ENCODE measurements at places on chromosomes 7 and 10.

DNA sequence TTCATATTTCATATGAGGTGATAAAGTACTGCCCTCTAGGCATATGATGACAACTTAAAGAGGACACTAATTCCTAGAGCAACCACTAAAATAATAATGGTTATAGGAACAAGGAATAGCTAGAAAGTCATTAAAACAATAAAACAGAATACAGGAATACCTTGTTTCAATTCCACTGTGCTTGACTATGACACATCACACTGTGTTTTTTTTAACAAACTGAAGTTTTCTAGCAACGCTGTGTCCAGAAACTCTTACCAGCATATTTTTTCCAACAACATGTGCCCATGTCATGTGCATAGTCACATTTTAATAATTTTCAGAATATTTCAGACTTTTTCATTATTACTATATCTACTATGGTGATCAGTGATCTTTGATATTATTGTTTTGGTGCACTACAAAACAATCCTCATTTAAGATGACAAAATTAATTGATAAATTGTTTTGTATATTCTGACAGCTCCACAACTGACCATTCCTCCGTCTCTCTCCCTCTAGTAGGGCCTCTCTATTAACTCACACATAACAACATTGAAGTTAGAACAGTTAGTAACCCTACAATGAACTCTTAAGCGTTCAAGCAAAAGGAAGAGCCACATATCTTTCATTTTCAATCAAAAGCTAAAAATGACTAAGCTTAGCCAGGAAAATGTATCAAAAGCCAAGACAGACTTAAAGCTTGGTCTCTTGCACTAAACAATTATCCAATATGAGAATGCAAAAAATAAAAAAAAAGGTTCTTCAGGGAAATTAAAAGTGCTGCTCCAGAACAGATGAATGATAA lies 85.8 kb downstream of the SNX13 start:
- no peak for DNase-seq

- DNase-seq: no peak
Measured at GRCh38 chr10:75043256-75044131, 68.0 kb upstream of the SAMD8 start.

- DNase-seq: no peak
Measured at GRCh38 chr7:86785641-86786040, 141.9 kb downstream of the GRM3 start.

DNA sequence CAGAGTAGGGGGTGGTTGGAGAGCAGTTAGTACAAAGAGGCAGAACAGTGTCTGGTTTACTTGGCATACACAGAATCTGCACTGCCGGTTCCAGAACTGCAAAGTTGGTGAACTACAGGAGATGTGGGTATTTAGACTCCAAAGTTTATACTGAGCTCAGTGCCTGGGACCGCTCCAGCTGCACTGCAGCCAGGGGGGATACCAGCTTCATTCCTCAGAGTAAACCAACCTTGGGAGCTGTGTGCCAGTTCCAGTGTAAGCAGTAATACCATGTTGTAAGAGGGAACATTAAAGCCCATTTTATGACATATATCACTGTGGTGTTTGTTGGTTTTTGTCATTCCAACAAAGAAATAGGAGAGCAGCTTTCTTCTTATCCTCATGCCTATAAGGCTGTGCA lies 23.4 kb downstream of the LOXL4 start:
- DNase-seq: no peak

DNA sequence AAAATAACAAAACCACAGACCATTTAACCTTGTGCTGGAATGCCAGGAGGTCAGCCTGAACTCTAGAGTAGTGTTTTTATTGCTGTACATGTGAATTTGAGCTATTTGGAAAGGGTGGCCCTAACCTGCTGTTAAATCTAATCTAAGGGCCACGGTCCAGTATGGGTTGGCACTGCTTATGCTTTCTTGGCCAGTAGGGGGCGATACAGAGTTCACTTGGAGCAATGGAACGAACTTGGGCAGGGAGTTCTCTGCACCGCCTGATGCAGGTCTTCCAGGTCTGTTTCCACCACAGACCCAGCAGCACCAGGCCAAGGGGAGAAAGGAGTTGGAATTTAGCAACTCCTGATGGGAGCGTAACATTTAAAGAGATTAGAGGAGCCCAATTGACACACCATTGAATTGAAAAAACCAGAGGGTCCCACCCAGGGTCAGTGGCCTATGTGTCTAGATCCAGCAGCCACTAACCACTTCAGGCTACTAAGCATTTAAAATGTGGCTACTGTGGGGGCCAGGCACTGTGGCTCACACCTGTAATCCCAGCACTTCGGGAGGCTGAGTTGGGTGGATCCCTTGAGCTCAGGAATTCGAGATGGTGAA lies 75.7 kb upstream of the EFCAB10 start:
- DNase-seq: no peak

DNA sequence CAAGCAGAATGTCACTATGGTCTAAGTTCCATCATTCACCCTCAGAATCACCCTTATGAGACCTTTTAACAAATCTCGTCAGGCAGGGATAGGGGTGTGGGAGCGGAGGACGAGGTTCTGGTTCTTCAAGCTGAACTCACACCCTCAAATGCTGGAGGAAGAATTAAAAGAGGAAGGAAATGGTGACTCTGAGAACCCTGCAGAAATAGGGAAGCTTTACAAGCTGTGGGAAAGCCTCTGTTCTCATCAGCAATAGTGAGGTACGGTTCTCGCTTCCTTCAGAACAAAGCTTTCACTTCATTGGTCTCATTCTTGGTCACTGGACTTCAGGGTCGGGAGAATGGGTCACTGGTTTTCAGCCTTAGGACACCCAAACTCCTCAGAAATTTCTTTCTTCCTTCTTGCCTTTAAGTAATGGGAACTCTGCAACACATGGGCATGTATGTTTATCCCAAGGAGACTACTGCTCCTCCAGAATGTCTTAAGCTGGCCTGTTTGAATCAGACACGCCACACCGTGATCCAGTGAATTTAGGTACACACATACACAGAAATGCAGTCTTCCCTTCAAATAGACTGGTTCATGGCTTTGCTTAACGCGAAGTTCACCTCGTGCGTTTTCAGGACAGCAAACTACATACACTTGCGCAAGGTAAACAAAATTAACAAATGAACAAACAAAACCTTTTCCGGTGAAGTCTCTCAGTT lies 226.0 kb downstream of the SFMBT2 start:
- no peak for DNase-seq

DNA sequence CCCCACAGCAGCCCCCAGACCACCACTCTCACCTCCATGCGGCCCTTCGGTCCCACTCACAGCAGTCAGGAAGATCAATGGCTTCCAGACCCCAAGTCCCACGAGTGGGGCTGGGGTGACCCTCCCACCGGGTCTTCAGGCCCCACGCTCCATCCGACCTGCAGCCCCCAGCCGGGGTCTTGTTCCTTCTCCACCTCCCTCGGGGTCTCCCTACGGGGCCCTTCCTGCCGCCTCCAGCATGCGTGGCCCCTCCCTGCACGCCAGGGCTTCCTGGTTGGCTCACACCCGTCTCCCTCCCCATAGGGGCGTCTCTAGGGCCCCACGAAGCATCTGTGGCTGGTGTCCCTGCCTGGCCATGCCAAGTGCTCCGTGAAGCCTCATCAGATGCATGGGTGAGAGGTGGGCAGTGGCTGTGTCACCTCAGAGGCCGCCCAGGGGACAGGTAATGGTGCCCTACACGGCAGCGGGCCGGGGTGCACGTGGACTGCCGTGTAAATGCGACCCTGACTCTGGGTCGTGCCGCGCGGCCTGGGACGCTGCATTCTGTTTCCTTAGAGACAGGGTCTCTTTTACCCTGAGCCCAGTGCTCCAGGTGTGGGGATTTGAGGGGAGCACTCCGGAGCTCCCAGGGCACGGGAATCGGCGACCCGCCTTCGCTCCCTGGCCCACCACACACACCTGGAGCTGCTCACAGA lies 19.9 kb downstream of the ADAP1 start:
- DNase-seq: no peak

DNA sequence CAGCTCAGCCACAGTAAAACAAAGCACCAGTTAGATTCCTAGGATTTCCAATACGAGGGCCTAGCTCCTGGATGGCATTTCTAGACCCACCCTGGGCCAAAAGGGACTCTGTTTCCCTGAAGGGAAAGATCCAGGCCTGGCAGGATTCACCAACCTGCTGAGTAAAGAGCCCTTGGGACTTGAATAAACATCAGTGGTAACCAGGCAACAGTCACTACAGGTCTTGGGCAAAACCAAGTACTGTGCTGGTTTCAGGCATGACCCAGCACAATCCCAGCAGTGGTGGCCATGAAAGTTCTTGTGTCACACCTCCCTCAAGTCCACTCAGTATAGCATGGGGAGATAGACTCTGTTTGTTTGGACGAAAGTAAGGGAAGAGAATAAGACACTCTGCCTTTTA lies 31.0 kb upstream of the STARD3NL start:
- DNase-seq: no peak

DNA sequence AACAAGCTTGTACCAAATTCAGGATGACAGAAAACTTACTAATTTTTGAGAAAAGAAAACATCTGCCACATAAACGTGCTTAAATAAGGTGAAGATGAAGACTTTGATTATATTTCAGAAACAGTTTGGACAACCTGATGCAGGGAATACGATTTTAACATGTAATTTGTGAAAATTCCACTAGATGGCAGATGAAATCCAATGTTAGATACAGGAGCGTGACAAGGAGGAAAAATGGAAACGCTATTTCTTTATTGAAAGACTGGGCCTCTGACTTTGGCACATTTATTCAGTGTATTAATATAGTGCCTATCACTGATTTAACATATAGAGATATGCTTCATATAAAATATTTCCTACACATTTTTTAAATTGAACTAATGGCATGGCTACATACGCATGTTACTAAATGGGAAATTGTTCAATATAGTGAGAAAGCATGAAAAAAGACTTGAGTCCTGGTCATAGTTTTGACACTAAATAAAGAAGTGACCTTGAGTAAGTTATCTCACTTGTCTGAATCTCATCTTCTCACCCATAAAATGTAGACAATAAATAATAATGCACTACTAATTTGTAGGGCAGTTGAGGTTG lies 60.7 kb downstream of the CD36 start:
- peak; percentile 16 for DNase-seq

- DNase-seq: no peak
Measured at GRCh38 chr10:46558392-46559185, 2.1 kb upstream of the GPRIN2 start.

DNA sequence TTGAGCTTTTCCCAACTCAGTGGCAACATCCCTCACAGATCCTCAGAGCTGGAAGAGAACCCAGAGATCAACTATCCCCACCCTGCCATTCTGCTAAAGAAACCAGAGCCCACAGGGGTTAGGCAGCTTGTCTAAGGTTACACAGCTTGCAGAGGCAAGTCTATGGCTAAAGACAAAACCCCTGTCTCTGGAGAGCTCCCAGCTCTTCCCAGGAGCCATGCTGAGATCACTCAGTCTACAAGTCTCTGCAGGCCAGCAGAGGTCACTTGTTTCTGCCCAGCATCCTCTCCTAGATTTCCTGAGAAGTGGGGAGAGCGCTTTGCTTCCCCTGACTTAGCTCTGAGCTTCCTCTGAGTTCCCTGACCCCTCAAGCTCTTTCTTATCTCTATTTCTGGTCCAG lies 28.5 kb upstream of the LOXL4 start:
- DNase-seq: no peak

DNA sequence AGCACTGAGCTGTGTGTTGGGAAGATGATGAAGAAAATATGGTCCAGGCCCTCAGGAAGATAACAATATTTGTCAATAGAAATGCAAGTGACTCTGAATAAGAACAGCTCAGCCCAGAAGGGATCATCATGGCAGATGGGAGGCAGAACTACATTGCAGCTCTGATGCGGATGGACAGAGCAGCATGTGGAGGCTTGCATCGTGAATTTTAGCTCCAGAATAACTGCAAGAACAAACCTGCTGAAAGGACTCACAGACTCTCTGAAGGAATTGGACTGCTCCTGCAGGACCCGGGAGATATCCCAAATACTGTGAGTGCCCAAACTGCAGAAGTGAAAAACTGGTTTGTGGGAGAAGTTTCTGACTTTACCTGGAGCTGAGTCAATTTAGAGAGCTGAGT lies 80.6 kb upstream of the LAMB4 start:
- DNase-seq: no peak

DNA sequence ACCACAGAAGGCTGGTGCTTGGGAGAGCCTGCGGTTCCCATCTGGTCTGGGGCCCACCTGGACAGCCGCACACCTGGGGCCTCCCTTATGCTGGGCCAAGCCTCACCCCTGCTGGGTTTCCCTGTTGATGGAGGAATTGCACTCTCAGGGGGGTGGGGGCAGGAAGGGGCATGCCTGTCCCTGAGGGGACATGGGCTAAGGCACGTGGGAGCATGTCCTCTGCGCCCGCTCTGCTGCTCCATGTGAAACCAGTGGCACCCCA lies 43.4 kb downstream of the OAT start:
- DNase-seq: no peak

DNA sequence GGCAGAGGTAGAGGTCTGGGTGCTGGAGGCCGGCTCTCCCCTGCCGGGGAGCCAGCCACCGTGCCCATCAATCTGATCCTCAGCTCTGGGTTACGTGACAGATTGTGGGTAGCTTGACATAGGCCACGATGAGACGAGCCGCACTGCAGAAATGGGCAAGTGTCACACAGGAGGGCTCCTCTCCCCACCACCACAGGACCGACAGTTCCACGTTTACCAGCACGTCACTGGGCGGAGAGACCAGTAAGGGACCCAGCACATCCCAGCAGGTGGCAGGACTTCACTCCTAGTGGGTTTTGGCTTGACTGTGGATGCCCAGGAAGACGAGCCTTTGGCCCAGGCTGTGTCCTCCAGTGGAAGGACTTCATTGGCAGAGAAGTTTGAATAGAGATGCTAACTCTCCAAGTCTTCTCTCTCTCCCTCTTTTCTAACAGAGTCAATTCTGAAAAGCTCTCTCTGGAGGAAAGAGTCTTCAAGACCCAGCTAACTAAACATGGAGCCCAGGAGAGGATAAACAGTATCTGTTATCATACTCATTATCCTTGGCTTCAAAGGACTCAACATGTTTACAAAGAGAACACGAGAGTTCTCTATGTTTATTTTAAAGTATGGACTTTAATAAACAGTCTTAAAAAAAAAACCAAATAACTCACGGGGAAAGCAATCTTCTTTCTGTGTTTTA lies 129.3 kb upstream of the JCAD start:
- no peak for DNase-seq

DNA sequence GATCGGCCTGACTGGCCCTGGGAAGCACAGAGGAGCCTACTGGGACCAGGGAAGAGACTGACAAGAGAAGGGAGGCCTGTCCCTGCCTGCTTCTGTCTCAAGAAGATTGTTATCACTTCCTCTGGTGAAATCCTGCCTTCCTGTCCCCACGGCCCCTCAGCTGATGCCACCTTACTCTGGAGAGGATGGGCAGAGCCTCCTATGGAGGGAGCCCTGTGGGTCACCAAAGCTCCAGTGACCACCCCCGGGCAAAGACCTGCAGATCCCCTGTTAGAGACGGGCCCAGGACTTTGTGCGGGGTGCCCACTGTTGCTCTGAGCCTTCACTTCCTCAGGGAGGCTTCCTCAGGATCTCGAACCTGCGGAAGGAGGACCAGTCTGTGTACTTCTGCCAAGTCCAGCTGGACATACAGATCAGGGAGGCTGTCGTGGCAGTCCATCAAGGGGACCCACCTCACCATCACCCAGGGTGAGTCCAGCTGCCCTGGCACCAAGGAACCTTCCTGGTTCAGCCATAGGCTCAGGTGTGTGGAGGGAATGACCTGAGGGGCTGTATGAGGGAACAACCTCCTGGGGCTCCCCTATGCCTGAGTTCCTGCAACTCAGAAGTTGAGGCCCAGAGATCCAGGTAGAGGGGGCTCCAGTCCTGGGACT lies 1.4 kb upstream of the PILRB start:
- no peak for DNase-seq

All from NCI-H1417 treated with DMSO at 0.1 percent for 48 hours (cell line).